KG1 (cell line): ENCODE measurements at places on chromosomes 2 and 18.

DNA sequence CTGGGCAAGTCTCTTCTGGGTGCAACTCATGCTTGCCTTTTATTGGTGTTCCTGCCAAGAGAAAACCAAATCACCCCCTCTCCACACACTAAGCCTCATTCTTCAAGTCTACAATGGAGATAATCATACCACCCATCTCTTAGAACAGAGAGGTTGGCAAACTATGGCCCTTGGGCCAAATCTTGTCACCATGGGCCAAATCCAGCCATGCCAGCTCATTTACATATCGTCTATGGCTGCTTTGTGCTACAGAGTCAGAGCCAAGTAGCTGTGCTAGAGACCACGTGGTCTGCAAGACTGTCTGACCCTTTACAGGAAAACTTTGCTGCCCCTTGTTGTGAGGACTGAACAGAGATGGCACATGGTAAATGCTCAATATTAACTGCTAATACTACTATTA lies 270.3 kb upstream of the PARD3B start:
- no peak for DNase-seq

DNA sequence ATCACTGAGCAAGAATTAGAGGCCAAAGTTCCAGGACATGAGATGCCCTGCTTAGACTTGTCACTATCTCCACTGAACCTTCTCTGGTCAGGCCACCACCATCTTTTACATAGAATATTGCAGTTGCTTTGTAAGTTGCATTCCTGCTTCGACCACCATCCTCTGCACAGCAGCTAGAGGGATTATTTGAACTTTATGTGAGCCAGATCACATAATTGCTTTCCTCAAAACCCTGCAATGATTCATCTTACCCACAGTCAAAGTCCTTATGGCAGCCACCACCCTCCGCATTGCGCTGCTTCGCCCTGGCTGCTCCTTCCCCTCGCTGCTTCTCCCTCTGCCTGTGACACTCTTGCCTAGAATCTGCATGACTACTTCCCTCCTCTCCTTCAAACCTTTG lies 111.3 kb downstream of the EML6 start:
- DNase-seq, result no peak

- DNase-seq, result no peak
Observed at GRCh38 chr18:505483-506122, 5.1 kb upstream of the COLEC12 start.

DNA sequence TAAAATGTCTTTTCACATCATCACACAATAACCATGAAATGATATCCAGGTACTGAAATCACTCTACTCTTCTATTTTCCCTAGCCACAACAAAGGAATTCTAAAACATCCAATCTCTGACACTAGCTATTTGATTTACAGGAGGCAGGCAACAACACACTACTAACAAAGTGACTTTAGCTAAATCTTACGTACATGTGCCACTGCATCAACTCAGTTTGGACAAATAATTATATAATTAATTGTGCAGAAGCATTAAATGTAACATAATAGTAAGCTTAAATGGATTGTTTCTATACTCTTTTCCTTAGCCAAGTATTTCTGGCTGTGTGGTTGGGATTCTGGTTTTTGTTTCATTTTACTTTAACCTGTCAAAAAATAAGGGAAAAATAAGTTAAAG lies 192.4 kb downstream of the AFF3 start:
- no peak for DNase-seq

- DNase-seq, result no peak
Observed at GRCh38 chr2:233964581-233964980, 47.4 kb downstream of the TRPM8 start.
